Mesenteric fat pad (tissue), 1 donor: ENCODE measurements at places on chromosomes 1 and 21. TPM values are rescaled to one million over a fixed set of nuclear protein-coding genes. Genes with fewer than 3 reads are reported as not detected.

The COL6A1 gene
- total RNA-seq: 521 TPM

- DNase-seq: no peak
These were observed 19.3 kb downstream of the DMRTB1 start for GRCh38 chr1:53478502-53478818.

- no peak for DNase-seq
These were observed 2.1 kb downstream of the SCCPDH start for GRCh38 chr1:246726255-246726679.

DNA sequence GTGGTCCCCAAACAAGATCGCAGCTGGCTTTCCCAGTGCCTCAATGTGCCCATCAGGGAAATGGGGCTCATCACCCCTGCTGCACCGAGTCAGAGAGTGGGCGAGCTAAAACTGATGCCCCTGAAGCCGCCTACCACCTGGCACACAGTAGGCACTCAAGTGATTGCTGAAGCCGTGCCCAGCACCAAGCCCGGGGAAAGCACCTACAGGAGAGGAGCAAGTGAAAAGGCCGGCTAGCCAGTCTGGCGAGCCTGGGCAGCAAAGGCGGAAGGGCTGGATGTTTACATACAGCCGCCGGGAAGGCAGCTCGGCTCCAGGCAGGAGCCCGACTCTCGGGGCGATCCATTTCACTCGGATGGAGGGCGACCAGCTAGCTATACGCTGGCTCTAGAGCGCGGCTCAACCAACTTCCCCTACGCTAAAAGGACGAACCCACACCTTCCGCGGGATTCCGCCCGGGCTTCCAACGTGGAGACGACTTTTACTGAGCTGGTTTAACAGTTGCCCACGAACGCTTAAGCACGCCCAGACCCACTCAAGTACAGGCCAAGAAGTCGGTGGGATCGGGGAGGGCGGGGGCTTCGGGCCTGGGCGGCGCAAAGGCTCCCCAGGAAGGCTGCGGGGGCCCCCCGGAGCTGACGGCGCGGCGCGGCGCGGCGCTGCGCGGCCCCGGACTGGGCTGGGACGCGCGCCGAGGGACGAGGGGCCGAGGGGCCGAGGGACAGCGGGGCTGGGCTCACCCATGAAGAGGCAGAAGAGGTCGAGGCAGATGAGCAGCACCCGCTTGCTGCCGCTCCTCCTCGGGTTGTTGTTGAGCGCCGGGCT, 1.0 kb downstream of the PLPP3 start:
- DNase-seq: no peak

The KLHL17 gene
- total RNA-seq: 8.8 TPM

DNA sequence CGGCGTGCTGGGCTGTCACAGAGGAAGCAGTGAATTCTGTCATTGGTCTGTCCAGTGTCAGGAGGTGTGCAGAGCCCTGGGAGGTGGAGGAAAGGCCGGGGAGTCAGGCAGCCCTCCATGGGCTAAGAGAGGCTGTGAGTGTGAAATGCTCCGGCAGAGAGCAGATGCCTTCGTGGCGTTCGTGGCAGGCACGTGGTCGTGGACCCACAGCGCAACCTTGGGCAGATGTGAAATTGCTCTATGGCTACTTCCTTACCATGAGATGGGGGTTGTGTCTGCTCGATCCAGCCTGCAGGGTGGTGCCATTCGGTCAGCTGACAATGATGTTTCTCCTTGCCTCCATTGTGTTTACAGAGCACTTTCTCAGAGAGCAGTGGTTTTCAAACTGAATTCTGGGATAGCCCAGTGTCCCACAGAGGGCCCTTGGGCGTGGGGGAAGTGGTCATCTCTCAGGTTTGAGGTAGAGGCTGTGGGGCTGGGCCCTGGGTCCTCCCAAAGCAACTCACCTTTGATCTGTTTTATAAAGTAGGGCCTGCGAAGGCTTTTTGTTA, 27.9 kb downstream of the TNFRSF1B start:
- no peak for DNase-seq

DNA sequence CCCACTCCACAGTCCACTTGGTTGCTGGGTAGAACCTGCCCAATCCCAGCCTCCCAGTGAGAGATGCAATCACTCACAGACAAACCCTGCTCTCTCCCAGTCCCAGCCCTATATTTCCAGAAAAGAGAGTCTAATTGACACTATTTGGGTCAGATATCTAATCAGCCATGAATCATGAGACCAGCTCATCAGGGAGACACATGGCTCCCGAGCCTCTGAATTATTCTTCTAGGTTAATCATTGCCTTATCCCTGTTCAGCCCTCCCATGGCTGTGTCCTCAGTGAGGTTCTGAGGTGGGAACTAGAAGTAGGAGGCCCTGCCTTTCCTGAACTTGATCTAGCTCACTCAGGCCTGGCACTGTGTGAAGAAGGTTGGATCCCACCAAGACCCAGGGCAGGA, 49.9 kb upstream of the ZC3H12A start:
- DNase-seq: no peak

DNA sequence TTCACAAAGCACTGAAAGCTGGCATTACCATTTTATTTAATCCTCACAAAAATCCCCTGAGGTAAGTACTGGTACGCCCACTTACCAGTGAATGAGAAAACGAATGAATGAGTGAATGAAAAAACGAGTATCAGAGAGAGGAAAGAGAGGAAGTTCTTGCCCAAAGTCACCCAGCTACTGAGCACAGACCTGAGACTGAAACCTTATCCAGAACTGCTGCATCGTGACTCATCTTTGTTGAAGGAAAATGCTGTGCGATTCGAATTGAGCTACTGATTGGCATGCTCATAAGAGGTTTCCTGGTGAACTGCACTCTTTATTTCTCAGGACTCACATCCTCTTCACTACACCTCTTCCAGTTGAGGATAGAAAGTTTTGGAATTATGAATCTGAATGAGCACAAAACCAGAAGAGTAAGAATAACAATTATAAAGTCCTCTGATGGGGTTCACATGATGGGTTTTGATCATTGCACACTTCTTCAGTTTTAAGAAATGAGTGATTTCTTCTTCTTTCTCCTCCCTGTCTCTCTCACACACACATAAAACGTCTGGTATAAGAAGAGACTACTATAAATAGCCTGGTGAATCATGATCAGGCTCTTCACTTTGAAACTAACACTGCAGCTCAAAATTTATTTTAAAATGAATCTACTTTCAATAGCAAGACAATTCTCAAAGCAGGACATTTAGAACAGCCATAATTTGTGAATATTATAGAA, 32.1 kb downstream of the IL12RB2 start:
- DNase-seq: no peak

The SDCCAG8 gene
- 41.7 TPM for total RNA-seq

- DNase-seq: no peak
These were observed at the start of gene LMOD1 for GRCh38 chr1:201946224-201946908. Gene LMOD1 (minus strand): TSS chr1:201946548. CDS start chr1:201946340, 208 bp downstream.

GRCh38 chr1:8815582-8816151, 1.8 kb downstream of the RERE start:
- no peak for DNase-seq
